ENCODE measurements at places on chromosomes 5 and 9.

- no peak for DNase-seq
Measured at GRCh38 chr5:57505272-57506200, 22.9 kb upstream of the ACTBL2 start.

DNA sequence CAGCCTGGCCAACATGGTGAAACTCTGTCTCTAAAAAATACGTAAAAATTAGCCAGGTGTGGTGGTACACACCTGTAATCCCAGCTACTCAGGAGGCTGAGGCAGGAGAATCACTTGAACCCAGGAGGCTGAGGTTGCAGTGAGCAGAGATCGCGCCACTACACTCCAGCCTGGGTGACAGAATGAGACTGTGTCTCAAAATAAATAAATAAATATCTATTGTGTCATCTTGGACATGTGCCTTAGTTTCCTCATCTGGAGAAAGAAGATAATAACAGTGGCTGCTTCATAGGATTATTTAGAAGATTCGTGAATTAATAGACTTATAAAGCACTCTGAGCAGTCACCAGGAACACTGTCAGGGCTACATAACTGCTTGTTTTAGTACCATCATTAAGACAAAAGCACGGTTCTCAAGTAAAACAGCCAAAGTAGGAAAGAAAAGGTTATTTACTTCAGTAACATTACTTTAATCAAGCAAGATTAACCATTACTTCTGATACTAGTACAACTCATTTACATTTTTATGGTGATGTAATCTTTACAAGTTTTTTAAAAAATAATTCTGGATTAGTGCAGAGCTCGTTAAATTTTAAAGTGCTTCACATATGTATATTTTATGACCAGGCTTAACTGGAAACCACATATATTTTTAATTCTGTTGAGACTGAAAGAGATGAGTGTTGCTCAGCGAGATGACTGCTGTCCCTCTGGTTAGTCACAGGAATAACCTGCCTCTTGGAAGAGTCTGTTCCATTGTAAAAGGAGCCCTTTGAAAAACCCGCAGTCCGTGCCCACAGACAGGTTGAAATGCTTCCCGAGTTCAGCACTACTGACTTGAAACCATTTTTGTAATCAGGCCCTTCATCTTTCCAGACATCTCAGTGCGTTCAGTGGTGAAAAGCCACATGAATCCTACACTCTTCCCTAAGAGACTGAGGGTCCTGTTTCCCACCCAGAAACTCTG, 36.7 kb downstream of the ANKH start:
- DNase-seq, result no peak

GRCh38 chr9:126295082-126295477, 31.5 kb upstream of the MVB12B start:
- no peak for DNase-seq

GRCh38 chr5:4532705-4533080, 607.4 kb upstream of the ADAMTS16 start:
- no peak for DNase-seq

- no peak for DNase-seq
Measured at GRCh38 chr5:139019880-139020279, 144.7 kb upstream of the LRRTM2 start.

DNA sequence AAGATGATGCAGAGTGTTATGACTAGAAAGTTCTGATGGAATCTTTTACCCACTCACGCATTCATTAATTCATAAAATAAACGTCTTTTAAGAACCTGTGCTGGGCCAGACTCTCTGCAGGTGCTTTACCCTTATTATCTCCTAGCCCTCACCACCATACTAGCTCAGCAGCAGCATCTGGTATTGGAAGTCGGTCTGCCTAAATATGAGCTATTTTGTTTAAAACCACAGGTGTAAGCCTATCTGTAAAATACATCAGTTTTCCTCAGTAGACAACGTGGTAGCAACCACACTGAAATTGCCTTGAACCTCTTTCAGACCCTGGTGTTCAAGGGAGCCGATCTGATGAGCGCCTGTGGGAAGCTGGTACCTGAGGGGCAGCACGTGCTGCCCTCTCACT, 69.4 kb downstream of the PPIC start:
- DNase-seq, result no peak

- no peak for DNase-seq
Measured at GRCh38 chr5:167049771-167050567, 1241.5 kb upstream of the WWC1 start.

- DNase-seq, result no peak
Measured at GRCh38 chr5:40976041-40976440, 66.7 kb downstream of the C7 start.

Measured in kidney glomerular epithelial cell (primary cell).